ENCODE measurements at places on chromosomes 4 and X.

DNA sequence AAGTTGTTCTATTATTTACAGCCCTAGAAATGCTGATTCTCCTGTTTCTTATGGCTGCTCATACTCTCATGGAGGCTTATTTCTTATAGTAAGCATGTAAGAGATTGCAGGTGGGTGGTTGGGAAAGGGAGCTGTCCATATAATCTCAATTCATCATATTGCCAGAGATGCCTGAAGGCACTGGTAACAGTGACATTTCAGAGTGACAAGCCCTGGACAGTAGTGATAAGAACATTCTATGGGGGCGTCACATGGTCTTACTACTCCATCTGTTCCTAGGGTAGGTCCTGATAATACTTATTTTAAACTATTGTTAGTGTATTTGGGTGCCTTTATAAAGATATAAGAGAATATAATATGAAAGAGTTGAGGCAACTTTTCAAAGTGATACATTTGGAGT lies 171.5 kb downstream of the CFAP299 start:
- DNase-seq = no peak

DNA sequence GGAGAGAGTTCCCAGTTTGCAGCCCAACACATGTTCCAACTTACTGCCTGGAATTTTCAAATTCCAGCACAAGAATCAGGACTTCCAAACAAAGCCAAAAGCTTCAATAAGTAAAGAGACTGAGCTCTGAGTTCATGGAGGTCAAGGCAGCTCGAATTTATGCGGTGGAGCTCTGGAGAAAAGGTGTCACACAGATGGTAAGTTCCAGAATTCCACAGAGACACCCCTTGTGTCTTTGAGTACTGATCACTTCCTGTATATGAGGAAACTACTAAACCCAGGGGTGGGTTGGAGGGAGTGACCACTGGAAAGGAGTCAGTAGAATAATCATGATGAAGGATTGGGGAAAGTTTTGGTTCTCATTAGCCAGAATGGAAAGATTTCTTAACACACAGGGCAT lies 118.5 kb upstream of the GUCY1A1 start:
- no peak for DNase-seq

DNA sequence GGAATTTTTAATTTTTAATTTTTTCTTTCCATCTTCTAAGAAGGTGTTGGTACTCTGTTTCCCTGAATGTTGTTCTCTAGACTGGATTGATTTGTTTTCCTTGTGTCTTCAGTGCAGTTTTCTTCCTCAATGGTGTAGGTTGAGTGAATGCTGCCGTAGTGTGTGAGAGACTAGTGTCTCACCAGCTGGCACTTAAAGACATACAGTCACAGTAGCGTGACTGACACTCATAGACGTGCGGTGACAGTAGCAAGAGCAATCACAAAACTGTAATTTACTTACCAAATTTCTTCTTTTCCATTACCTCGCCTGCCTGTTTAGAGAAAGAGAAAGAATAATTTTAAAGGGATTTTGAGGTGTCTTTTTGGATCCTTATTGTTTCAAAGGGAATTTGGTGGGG lies 21.4 kb upstream of the PGM2 start:
- no peak for DNase-seq

DNA sequence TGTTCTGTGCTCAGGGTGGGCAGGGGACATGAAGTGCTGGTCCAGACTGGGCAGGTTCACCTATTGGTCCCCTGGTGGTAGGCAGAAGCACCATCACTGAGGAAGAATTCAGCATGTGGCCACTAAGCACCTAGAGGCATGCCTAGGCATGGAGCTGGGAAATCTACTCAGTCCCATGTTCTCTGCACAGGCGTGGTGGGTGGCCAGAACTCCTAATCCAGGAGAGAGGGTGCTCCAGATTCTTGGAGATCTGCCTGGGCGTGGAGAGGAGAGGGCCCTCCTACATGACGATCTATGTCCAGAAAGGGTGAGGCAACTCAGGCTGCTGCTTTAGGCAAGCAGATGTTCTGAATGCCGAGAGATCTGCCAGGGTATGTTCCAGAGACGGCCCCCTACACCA lies 44.6 kb upstream of the MAGEC2 start:
- no peak for DNase-seq

GRCh38 chrX:103157496-103158316 lies 57.2 kb upstream of the BEX4 start:
- DNase-seq = no peak

- no peak for DNase-seq
Measured at GRCh38 chr4:4502694-4503311, 39.0 kb downstream of the STX18 start.

DNA sequence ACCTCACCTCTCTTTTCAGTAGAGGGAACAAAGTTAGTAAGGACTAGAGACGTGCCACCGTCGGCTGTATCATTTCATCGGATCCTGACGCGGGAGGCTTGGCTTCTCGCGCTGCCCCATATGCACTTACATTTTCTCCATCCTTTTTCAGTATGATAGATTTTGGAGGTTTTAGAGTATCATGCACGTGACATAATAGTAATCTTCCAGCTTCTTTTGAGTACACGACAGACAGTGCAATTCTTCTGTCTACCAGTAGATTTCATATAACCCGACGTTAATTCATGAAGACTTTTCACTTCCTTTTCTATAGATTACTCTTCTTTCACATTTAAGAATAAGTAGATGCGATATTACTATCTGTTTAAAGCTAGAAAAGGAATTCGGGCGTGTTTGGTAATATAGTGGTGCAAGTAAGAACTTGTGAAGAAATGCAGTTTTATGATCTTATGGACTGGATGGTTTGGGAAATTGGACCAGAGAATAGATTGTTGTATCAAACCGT lies 1.0 kb downstream of the CDS1 start:
- DNase-seq = no peak

GRCh38 chrX:1453395-1453783 lies 680 bp upstream of the ASMTL start:
- DNase-seq = no peak
